ENCODE measurements at places on chromosomes 2 and 18.

GRCh38 chr2:25460261-25460905, 118.7 kb upstream of the DNMT3A start:
- DNase-seq, result no peak

DNA sequence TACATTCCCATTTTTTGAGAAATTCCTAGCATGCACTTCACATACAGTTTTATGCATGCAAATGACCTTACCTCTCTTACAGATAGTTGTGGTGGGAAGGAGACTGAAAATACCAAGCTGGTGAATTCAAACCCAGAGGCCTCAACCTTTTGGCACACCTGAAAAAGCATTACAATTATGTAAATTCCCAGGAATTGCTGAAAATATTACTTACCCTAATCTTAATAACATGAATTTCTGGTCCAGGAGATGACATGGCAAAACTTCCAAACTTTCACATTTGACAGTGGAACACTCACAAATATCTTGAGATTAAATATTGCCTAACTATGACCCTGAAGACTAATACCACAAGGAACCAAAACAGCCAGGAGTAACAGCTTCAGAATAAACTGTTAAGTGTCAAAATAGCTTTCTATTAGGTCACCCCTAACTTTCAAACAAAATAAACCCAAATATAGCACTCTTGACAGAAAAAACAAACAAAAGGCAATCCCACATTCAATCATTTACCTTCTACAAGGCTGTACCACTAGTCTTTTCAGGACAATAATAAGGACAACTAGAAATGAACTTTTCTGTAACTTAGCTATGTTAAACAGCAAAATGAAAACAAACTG, 10.9 kb upstream of the PEX13 start:
- DNase-seq, result no peak

- DNase-seq, result no peak
Observed at GRCh38 chr18:22391407-22392345, 26.0 kb downstream of the CTAGE1 start.

DNA sequence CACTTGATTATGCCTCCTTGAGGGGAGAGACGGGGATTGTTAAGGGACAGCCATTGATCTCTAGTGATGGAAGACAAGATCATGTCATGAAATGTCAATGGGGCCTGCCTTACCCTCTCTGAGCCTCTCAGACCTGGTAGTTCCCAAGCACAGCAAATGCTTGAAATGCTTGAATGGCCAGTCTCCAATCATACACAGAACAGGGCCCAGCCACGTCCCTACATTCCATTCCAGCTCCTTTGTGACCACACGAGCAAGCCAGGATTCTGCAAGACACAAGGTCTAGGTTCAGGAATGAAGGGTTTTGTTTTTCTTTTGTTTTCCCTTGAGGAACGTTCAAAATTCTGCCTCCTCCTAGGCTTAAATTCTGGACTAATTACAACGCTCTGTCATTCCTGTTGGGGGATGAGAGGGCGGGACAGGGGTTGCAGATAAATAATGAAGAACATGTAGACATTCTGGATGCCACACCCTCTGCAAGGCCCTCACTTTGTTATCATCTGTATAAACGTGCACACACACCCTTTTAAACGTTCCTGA, 98.1 kb upstream of the YPEL5 start:
- DNase-seq, result no peak

DNA sequence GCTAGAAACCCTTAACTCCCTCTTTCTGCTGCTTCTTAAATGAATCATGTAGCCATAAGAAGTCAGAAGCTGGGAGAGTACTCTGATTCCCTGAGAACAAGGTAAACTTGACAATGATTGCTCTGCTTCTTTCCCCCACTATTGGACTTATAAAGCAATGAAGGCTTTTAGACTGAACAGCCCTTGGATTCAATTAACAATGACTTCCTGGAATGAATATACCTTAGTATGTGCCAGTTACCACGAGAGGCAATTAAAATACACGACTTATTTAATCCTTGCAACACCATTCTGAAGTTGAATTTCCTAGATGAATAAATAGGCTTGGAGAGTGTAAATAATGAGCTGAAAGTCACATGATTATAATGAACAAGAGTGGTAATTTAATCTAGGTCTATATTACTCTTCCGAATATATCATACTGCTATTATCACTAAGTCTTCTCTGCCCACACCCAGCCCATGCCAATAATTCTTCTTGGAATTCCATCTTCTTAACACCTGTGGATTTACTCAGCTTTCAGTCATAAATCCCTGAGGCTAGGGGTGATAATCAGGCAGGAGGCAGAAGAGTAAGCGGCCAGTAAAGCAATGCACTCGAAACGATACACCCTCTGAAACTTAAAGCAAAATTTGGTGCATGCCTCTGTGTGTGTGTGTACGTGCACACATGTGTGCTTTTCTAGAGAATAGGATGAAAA, 170.2 kb downstream of the ATAD2B start:
- no peak for DNase-seq

DNA sequence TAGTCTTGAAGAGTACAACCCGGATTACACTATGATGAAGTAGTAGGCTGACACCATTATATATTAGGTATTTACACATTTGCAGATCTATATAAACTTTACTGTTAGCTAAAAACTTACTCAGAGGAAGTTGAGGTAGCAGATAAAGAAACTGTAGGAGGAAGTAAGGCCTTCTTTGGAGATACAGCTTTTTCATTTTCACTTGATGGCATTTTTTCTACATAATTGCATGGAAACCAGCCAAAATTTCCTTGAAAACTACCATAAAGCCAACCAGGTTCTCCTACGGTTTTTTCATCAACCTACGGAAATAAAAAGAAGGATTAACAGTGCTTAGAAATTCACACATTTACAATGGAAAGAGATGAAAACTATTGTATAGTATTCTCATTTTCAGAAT, 86.6 kb downstream of the FAM228A start:
- DNase-seq, result no peak

- DNase-seq, result no peak
Observed at GRCh38 chr18:12317664-12318333, 9.8 kb downstream of the TUBB6 start.

DNA sequence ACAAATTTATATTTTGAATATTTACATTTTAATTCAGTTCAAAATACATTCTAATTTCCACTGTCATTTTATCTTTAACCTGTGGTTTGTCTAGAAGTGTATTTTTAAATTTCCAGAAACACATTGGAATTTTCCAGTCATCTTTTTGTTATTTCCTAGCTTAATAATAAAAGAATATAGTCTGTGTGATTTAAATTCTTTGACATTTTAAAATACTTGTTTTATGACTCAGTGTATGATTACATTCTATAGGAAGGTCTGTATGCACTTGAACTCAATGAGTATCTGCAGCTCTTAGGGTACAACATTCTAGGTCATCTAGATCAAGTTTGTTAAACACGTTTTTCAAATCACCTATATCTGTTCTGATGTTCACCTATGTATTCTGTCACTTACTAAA, 88.3 kb upstream of the MBOAT2 start:
- no peak for DNase-seq

DNA sequence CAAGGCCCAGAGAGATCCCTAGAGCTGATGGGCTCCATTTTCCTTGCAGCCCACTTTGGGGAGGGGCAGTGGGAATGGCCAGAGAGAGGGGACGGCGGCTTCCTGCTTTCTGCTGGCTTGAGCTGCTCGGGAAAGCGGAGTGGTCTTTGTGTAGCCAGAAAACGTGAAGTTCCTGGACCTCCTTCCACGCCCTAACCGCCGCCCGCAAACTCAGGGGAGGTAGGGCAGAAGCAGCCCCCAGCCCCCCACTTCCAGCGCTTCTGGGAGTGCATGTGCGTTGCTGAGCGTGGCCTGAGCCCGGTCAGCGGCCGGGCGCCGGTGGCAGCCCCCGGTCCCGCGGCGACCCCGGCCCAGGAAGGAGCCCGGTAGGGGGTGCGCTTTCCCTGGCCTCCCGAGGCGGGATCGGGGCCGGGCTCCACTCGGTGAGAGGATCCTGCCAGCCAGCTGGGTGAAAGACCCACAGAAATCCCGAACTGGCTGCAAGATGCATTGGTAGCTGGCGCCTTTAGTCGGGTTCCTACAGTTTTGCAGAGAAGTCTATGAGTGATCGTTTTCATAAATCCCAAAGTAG, 25.3 kb upstream of the BOD1L2 start:
- DNase-seq, result no peak

GRCh38 chr18:62281684-62282083, 43.4 kb upstream of the TNFRSF11A start:
- no peak for DNase-seq

GRCh38 chr2:44974064-44974715, 32.7 kb downstream of the SIX3 start:
- DNase-seq, result peak; percentile 74

GRCh38 chr2:100730290-100730868, 89.6 kb upstream of the NPAS2 start:
- DNase-seq, result no peak

- no peak for DNase-seq
Observed at GRCh38 chr2:73255007-73255644, 21.0 kb downstream of the CCT7 start.

DNA sequence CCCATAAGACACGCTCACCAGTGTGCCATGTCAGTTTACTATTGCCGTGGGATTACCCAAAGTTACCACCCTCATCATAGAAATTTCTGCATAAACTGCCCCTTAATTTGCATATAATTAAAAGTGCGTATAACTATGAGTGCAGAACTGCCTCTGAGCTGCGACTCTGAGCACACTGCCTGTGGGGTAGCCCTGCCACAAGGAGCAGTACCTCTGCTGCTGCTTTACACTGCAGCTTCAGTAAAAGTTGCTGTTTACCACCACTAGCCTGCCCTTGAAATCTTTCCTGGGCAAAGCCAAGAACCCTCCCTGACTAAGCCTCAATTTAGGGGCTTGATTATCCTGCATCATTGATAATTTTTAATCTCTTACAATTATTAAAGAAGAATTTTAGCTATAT, 213.9 kb upstream of the MAP2 start:
- DNase-seq, result no peak

- DNase-seq, result no peak
Observed at GRCh38 chr2:6822406-6822805, 43.3 kb downstream of the CMPK2 start.

DNA sequence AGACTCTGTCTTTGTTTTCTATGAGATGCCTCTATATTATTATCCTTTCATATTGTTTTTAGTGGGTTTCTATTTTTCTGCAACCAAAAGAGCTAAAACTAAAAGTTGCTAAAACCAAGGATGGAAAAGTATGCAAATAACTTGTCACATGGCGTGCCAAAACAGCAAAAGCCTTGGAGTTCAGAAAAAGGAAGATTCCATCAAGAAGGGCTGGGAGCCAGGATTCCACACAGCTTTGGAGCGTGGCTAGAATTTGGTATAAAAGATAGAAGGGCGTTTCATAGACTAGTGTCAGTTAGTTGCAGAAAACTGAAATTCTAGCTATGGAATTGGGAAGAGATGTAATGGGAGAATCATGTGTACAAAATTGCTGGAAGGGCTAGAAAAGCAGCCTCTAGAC, 4.1 kb downstream of the SCYGR1 start:
- no peak for DNase-seq

- no peak for DNase-seq
Observed at GRCh38 chr2:100935372-100935752, 66.7 kb upstream of the RPL31 start.

DNA sequence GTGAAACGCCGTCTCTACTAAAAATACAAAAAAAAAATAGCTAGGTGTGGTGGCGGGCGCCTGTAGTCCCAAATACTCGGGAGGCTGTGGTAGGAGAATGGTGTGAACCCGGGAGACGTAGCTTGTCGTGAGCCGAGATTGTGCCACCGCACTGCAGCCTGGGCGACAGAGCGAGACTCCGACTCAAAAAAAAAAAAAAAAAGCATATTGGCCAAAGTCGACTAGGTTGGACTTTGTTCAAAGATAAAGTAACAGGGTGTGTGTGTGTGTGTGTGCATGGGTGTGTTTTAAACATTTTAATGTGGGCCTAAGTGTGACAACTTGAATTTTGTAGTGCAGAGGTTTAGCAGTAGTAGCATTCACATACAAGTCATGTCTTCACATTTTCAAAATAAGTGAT, 11.7 kb downstream of the GEMIN6 start:
- no peak for DNase-seq

GRCh38 chr2:153940511-153940910, 68.8 kb downstream of the GALNT13 start:
- no peak for DNase-seq

DNA sequence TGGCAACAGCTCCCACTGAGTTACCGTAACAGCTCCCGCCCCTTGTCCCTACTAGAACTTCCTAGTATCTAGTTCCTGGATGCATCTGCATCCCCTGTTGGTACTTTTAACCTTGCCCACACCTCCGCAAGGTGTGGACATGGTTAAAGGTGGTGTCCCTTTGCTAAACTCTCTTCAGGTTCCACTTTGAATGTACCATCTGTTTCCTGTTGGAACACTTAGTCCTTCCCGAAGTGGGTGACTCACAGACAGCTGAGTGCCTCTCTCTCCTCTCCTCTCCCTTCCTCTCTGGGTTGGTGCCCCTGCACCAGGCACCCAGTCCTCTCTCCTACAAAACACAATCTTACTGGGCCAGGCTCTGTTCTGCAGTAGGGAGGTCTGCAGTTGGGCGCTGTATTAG, 19.6 kb upstream of the REL start:
- DNase-seq, result no peak

DNA sequence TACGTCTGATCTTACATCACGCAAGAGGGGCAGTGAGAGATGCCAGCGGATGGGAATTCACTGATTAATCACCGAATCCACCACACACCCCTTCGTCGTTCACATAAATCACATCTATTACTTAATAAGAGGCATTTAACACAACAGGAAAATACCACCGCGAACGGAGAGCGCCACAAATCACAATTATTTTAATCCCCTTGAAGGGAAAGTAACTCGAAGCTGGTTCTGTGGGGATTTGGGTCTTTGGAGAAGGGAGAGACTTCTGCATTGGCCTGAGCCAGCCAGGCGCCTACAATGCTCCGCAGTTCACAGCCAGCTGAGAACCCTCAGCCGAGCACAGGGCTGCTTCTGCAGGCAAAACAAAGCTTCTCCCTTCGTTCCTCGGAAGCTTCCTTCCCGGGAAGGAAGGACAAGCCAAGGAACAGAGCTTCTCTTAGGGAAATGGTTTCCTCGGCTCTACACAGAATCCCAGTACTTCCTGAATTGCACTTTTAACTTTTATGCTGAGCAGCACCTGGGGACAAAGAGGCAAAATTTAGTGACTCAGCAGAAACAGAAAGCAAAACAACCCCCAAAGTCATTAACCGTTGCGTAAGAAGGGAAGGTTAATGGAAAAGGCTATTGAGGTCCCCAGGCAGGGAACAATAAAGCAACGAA, at the start of gene LRP1B:
TSS of gene LRP1B (minus strand) at position 7 of the 660 bp plus-strand sequence. CDS start 287 bp downstream, outside the sequence.
- no peak for DNase-seq

DNA sequence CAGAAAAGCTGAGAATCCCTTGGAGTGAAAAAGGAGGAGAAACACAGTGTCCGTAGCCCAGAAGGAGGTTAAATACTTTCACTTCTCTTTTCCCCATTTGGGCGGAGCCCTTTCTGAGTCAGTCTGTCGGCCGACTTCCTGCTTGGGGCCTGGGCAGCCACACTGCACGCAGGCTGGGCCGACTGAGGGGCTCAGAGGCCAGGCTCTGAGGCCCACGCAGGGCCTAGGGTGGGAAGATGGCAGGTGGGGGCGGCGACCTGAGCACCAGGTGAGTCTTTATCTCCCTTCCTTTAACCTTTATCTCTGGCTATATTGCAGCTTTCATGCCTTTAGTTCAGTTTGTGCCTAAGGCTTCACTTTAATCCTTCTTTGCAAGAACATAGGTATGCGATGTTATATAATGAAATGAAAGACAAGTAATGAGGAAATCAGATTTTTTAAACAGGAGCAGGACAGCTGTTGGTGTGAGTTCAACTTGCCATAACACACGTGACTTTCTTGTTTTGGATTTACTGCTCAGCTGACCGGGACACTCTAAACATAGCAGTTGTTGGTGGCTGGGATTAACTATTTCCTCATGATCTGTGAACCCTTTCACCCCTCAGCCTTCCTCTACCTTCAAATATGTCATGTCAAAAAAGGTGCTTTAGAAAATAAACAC, at the start of gene SP100:
TSS of gene SP100 (plus strand) at position 141 of the 661 bp plus-strand sequence. CDS start at position 237, 96 bp downstream.
- peak; percentile 22 for DNase-seq

All from NCI-H774 (cell line).